ENCODE measurements at places on chromosomes 7 and 10. TPM values are rescaled to one million over a fixed set of nuclear protein-coding genes. Genes with fewer than 3 reads are reported as not detected.

- H3K4me3 ChIP-seq, result no peak overlapping the region
- no peaks in the 10 kb centered on the region for H3K27me3 ChIP-seq
- no peak overlapping the region for H3K27ac ChIP-seq
- peaks cover 12% of the 10 kb centered on the region for H3K4me1 ChIP-seq
These were observed 135.2 kb downstream of the ADAM12 start for GRCh38 chr10:126252884-126253610.

- no peaks in the 10 kb centered on the region for H3K36me3 ChIP-seq
- H3K4me1 ChIP-seq, result peaks cover 36% of the 10 kb centered on the region
- peak overlapping the region; percentile 87 for H3K27ac ChIP-seq
- H3K27me3 ChIP-seq, result no peaks in the 10 kb centered on the region
These were observed 18.7 kb downstream of the MPP7 start for GRCh38 chr10:28284126-28284525.

Gene KIF11
- 0.81 TPM for total RNA-seq

- H3K36me3 ChIP-seq, result no peaks in the 10 kb centered on the region
- H3K4me3 ChIP-seq, result peak overlapping the region; percentile 59
- DNase-seq, result no peak
These were observed 1.8 kb upstream of the GAD2 start for GRCh38 chr10:26214551-26215395.

Gene RSPH10B2
- total RNA-seq, result not detected

Gene CTAGE4
- total RNA-seq, result 5.8 TPM

DNA sequence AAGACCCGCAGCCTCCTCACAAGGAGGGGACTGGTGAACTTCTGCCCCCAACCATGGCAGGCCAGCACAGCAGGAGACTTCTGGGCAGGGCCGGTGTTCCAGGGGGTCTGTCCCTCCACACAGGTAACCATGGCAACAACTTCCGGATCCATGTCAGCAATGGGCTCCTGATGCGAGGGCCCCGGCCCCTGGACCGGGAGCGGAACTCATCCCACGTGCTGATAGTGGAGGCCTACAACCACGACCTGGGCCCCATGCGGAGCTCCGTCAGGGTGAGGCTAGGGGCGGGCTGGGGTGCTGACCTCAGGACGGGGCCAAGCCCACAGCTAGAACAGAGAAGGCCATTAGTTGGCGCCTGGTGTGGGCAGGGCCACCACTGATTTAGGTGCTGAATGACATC, 5.7 kb upstream of the C10orf105 start:
- no peaks in the 10 kb centered on the region for H3K36me3 ChIP-seq
- peaks cover 23% of the 10 kb centered on the region for H3K4me1 ChIP-seq
- H3K27ac ChIP-seq, result no peak overlapping the region
- no peaks in the 10 kb centered on the region for H3K27me3 ChIP-seq
- no peak for DNase-seq
- no peak overlapping the region for H3K4me3 ChIP-seq

DNA sequence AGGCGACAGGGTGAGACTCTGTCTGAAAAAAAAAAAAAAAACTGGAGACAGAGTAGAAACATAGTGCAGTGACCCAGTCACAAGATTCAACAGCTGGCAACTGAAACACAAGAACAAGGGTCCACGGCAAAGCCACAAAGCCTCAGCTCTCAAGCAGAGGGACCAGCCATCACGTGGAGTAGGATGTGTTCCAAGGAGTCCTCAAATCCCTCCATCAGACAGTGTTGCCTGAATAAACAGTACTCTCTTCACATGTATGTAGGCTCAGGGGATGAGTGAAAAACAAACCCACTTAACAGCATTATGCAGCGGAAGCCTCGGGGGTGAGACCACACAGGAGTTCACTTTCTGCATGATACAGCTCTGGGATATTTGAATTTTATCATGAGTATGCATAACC, 62.0 kb downstream of the SLIT1 start:
- DNase-seq, result no peak
- no peak overlapping the region for H3K4me3 ChIP-seq
- H3K4me1 ChIP-seq, result no peaks in the 10 kb centered on the region
- no peak overlapping the region for H3K27ac ChIP-seq

DNA sequence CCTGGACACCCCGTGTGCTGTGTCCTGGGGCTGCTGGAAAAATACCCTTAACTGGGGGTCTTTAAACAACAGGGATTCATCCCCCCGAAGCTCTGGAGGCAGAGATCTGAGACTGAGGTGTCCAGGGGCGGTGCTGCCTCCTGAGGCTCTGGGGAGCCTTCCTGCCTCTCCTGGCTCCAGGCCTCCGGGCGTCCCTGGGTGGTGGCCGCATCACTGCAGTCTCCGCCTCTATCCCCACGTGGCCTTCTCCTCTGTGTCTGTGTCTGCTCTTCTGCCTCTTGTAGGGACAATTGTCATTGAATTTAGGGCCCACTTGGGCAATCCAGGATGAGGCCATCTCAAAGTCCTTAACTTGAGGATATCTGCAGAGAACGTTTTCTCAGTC, 216.6 kb downstream of the WDR37 start:
- no peak overlapping the region for H3K27ac ChIP-seq
- no peak overlapping the region for H3K4me3 ChIP-seq

DNA sequence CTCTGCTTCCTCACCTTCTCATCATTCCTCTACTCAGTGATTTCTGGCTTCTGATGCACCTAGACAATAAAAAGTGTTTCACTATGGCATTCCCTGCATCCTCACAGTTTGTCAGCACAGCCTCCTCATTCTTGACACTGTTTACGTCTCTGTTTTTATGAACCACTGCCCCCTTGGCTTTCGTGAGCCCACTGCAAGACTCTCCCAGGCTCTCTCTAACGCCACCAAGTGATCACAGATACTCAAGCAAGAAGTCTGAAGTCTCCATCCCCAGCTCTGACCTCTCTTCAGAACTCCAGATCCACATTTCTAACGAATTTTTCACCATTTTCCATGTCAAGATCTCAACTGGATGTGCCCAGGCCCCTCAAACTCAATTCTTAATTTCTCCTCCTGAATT, 8.9 kb downstream of the SLC16A9 start:
- no peaks in the 10 kb centered on the region for H3K36me3 ChIP-seq
- no peak overlapping the region for H3K4me3 ChIP-seq
- DNase-seq, result no peak
- no peaks in the 10 kb centered on the region for H3K27me3 ChIP-seq

Gene AKR1C4
- total RNA-seq, result not detected

Gene C10orf62
- total RNA-seq, result 1.2 TPM

GRCh38 chr10:56928714-56929113, 567.7 kb upstream of the ZWINT start:
- H3K4me3 ChIP-seq, result no peak overlapping the region
- no peaks in the 10 kb centered on the region for H3K36me3 ChIP-seq
- no peaks in the 10 kb centered on the region for H3K27me3 ChIP-seq
- no peaks in the 10 kb centered on the region for H3K4me1 ChIP-seq
- DNase-seq, result no peak

DNA sequence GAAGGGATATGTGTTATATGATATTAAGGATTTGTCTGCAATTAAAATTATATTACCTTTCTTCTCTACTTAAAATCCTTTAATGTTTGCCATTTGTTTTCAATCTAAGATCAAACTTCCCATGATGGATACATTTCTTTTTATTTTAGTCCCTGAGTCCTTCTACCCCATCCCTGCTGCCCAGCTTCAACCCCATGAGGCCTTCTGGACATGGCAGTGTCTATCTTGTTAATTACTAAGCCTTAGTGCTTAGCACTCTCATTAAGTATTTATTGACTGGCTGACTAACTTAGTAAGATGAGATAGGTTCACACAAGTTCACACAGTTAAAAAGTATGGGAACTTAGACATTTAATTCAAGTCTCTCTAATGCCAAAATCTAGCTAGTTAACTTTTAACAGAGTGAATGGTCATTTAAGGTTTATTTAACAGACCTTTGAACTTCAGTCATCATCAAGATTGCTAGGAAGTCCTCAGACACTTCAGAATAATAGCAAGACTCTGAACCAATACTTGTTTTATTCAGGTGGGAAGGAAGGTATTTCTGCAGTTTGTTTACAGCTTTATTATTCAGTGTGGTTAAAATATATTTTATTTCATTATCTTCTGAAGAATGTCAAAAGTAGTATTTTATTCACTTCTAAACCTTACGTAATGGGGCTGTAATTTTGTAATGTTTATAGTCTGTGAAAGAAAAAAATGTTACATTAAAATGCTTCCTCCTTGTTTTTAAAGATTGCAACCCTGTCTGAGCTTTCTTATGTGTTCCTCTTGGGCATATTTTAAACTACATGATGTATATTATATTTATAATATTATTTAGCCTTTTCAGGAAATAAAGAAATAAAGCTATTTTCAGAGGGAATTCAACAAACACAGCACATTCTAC, 848.9 kb downstream of the REEP3 start:
- no peaks in the 10 kb centered on the region for H3K4me1 ChIP-seq
- H3K27me3 ChIP-seq, result no peaks in the 10 kb centered on the region
- no peak overlapping the region for H3K4me3 ChIP-seq

- H3K27me3 ChIP-seq, result no peaks in the 10 kb centered on the region
- no peak overlapping the region for H3K4me3 ChIP-seq
- no peaks in the 10 kb centered on the region for H3K4me1 ChIP-seq
- no peak overlapping the region for H3K27ac ChIP-seq
- DNase-seq, result no peak
These were observed 12.3 kb downstream of the DDC start for GRCh38 chr7:50552921-50553320.

DNA sequence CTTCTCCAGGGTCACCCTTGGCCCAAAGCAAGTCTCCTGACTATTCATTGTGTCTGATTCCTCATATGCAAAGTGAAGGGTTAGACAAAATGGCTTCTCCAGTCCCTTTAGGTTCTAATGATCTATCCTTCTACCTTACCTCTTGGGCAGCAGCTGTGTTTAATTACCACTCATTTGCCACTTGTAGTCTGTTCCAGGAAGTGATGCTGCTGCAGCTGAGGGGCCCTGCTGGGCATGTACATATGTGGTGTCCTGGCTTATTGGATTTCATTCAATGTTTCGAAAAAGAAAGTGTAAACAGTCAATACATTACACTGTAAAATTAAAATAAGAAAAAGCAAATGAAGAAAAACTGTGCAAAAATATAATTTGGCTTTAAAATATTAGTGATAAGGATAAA, 36.6 kb downstream of the SCIN start:
- H3K4me1 ChIP-seq, result no peaks in the 10 kb centered on the region
- no peaks in the 10 kb centered on the region for H3K27me3 ChIP-seq
- H3K27ac ChIP-seq, result no peak overlapping the region
- DNase-seq, result no peak

DNA sequence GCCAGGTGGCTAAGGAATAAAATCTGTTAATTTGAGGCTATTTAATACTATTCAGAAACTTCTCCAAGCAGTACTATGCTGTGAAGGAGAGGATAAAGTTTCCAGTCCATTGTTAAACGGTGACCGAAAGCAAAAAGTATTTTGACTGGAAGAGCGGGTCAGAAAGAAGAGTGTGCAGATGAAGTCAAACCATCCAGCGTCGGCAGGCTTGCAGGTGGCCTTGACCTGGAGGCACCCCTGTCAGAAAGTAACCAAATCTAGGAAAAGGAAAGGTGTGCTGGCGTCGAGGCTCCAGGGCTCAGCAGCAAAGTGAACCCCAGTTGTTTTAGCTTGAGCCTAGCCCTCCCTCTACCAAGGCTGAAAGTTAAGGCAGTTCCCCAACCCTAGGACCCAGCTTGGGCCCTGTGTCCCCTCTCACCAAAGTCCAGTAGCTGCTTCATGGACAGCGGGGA, 544 bp downstream of the PDK4 start:
- H3K4me1 ChIP-seq, result peaks cover 23% of the 10 kb centered on the region
- no peaks in the 10 kb centered on the region for H3K27me3 ChIP-seq
- peak overlapping the region; percentile 90 for H3K4me3 ChIP-seq
- no peak for DNase-seq
- H3K36me3 ChIP-seq, result peaks cover 28% of the 10 kb centered on the region

- H3K4me3 ChIP-seq, result no peak overlapping the region
- peaks cover 68% of the 10 kb centered on the region for H3K4me1 ChIP-seq
- peak overlapping the region; percentile 92 for H3K27ac ChIP-seq
- H3K27me3 ChIP-seq, result no peaks in the 10 kb centered on the region
- no peaks in the 10 kb centered on the region for H3K36me3 ChIP-seq
These were observed 22.9 kb downstream of the HIP1 start for GRCh38 chr7:75715864-75716263.

- H3K27ac ChIP-seq, result no peak overlapping the region
- no peak overlapping the region for H3K4me3 ChIP-seq
- no peaks in the 10 kb centered on the region for H3K4me1 ChIP-seq
- H3K36me3 ChIP-seq, result no peaks in the 10 kb centered on the region
These were observed 185.1 kb downstream of the SEMA3D start for GRCh38 chr7:85001495-85002345.

Gene POU6F2
- total RNA-seq, result not detected

DNA sequence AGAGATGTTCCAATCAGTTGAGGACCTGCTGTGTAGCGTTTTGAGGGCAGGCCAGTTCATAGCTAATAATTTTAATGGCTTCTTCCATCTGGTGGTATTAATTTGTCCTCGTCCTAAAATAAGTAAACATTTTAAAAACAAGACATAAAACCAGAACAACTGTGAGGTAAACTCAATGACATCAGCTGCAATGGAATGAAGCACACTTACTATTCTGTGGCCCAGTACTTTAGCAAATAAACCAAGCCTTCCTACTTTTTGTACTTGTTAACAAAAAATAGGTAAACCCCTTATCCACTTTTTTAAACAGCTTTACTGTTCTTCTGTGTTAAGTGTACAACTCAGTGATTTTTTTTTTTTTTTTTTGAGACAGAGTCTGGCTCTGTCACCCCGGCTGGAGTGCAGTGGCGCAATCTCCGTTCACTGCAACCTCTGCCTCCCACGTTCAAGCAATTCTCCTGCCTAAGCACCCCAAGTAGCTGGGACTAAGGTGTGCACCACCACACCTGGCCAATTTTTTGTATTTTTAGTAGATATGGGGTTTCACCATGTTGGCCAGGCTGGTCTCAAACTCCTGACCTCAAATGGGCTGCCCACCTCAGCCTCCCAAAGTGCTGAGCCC, 28.9 kb upstream of the FZD1 start:
- no peak for DNase-seq
- H3K4me1 ChIP-seq, result no peaks in the 10 kb centered on the region
- no peak overlapping the region for H3K4me3 ChIP-seq
- H3K36me3 ChIP-seq, result no peaks in the 10 kb centered on the region
- no peak overlapping the region for H3K27ac ChIP-seq

GRCh38 chr7:11231190-11231589, 257.5 kb downstream of the PHF14 start:
- H3K27me3 ChIP-seq, result no peaks in the 10 kb centered on the region
- no peaks in the 10 kb centered on the region for H3K36me3 ChIP-seq
- no peak overlapping the region for H3K4me3 ChIP-seq

DNA sequence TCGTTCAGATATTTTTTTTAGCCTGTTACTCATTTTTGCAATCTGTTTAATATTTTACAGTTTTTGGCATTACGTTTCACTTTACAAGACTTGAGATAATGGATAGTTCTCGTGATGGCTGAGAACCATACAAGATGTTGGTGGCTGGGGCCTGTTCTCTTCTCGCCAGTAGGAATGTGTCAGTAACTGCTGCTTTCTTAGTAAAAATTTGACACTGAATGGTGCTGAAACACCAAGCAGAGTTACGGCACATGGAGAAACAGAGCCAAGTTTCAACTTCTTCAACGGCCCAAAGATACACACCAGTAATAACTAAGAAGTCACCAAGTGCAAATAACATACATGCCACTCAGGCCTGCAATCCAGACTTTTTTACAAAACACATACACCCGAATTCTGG, 130.4 kb downstream of the NRP1 start:
- H3K4me3 ChIP-seq, result no peak overlapping the region
- peaks cover 13% of the 10 kb centered on the region for H3K36me3 ChIP-seq
- no peak for DNase-seq
- no peaks in the 10 kb centered on the region for H3K4me1 ChIP-seq

Measured in thoracic aorta (tissue), 2 donors.